ENCODE measurements at places on chromosomes 11 and 22. TPM values are rescaled to one million over a fixed set of nuclear protein-coding genes. Genes with fewer than 3 reads are reported as not detected.
A peak's percentile ranks its signal among the peaks of the same experiment; 100 is the strongest.

The C1QTNF4 gene
- total RNA-seq: 4.0 TPM

The TCIRG1 gene
- total RNA-seq: 35.5 TPM

The NXPE2 gene
- not detected for total RNA-seq

The TRIM49 gene
- total RNA-seq: not detected

The OR51E2 gene
- total RNA-seq: not detected

DNA sequence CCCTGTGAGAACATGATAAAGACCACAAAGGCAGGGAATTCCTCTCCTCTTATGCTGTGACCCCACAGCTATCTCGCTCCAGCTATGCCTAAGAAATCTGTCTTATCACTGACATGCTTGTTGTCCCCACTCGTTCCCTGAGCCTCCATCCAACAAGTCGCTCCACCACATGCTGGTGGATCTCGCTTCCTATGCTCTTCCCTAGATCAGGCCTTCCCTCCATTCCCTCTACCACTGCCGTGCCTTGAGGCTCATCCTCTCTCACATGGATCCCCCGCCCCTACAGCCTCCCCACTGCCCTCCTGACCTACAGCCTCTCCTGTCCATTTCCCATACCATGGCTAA lies 1.4 kb upstream of the DGAT2 start:
- no peaks in the 10 kb centered on the region for H3K4me1 ChIP-seq
- peaks cover 61% of the 10 kb centered on the region for H3K27me3 ChIP-seq
- no peak for DNase-seq
- H3K27ac ChIP-seq: peak overlapping the region; percentile 81
- no peak overlapping the region for H3K4me3 ChIP-seq
- peaks cover 1% of the 10 kb centered on the region for H3K36me3 ChIP-seq

- no peak for DNase-seq
- no peaks in the 10 kb centered on the region for H3K4me1 ChIP-seq
- H3K4me3 ChIP-seq: no peak overlapping the region
- no peaks in the 10 kb centered on the region for H3K36me3 ChIP-seq
These were observed 1416.4 kb upstream of the RAG2 start for GRCh38 chr11:38014405-38014804.

GRCh38 chr11:69305885-69306540 lies 12.1 kb downstream of the MYEOV start:
- no peak overlapping the region for H3K27ac ChIP-seq
- no peaks in the 10 kb centered on the region for H3K36me3 ChIP-seq
- DNase-seq: no peak
- H3K4me3 ChIP-seq: no peak overlapping the region

- no peaks in the 10 kb centered on the region for H3K36me3 ChIP-seq
- H3K4me1 ChIP-seq: peaks cover 58% of the 10 kb centered on the region
- peak overlapping the region; percentile 29 for H3K4me3 ChIP-seq
These were observed 8.3 kb downstream of the FXYD2 start for GRCh38 chr11:117816151-117816741.

DNA sequence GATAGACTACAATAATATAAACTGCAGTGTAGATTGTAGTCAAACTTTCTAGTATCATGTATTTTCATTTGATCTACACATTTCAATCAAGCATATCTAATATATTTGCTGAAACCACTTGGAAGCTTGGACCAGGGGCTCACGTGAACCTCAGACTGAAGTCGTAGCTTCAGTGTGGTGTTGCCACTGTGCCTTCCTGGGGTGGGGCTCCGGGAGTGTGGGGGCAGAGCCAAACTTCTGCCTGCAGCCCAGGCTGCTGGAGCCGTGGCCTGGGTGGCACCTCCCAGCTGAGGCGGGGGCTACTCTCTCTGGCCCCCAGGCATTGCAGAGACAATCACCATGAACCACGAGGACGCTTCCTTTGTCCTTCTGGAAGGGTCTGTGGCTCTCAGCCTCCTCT lies 36.3 kb upstream of the IGSF9B start:
- no peak overlapping the region for H3K4me3 ChIP-seq
- no peak for DNase-seq
- H3K27ac ChIP-seq: no peak overlapping the region
- peaks cover 52% of the 10 kb centered on the region for H3K27me3 ChIP-seq

GRCh38 chr11:13091804-13092203 lies 82.7 kb downstream of the RASSF10 start:
- no peaks in the 10 kb centered on the region for H3K36me3 ChIP-seq
- no peak overlapping the region for H3K27ac ChIP-seq
- H3K4me1 ChIP-seq: peaks cover 8% of the 10 kb centered on the region
- H3K4me3 ChIP-seq: no peak overlapping the region
- no peak for DNase-seq

DNA sequence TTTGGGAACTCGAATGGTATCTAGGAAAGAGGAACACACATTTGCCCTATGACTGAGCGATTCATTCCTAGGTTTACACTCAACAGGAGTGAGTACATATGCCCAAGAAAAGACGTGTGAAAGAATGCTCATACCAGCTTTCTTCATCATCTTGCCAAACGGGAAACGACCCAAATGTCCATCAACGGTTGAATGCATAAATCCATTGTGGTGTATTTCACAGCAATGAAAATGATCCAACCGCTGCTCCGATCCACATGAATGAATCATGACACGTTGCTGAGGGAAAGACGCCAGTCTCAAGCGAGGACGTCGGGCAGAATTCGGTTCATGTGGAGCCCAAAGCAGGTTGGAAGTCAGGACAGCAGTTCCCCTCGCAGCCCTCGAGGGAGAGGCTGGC lies 71.5 kb downstream of the CYTH4 start:
- no peak overlapping the region for H3K4me3 ChIP-seq
- peaks cover 42% of the 10 kb centered on the region for H3K27me3 ChIP-seq
- H3K4me1 ChIP-seq: peaks cover 6% of the 10 kb centered on the region

GRCh38 chr11:61472868-61473267 lies 35.7 kb upstream of the LRRC10B start:
- H3K4me1 ChIP-seq: no peaks in the 10 kb centered on the region
- no peak overlapping the region for H3K27ac ChIP-seq
- no peaks in the 10 kb centered on the region for H3K27me3 ChIP-seq
- DNase-seq: no peak
- H3K4me3 ChIP-seq: no peak overlapping the region

GRCh38 chr22:24813861-24814770 lies 8.1 kb downstream of the SGSM1 start:
- peaks cover 5% of the 10 kb centered on the region for H3K36me3 ChIP-seq
- peaks cover 8% of the 10 kb centered on the region for H3K4me1 ChIP-seq
- H3K27me3 ChIP-seq: peaks cover 16% of the 10 kb centered on the region

GRCh38 chr11:64608636-64609035 lies 17.6 kb downstream of the SLC22A12 start:
- H3K36me3 ChIP-seq: no peaks in the 10 kb centered on the region
- peaks cover 29% of the 10 kb centered on the region for H3K27me3 ChIP-seq
- H3K4me1 ChIP-seq: no peaks in the 10 kb centered on the region
- no peak overlapping the region for H3K27ac ChIP-seq

All from progenitor cell of endocrine pancreas (in vitro differentiated cells).